NCI-H187 (cell line): ENCODE measurements at places on chromosomes 1 and 21.

DNA sequence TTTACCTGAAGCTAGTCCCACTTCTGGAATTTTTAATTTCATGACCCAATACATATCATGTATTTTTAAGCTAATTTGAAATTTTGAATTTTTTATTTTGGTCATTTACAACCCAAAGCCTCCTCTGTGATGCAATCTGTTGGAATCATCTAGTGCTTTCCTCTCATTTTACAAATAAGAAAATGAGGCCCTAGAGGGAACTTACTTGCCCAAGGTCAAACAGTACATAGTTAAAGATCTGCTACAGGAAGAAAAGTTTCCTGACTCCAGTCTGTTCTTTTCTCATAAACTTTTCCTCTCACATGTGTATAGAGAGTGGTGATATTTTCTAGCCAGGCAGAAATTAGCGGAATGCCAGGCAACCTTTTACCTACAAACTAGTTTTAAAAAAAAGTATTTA, 59.3 kb upstream of the DPT start:
- no peak for DNase-seq

- no peak for DNase-seq
These were observed 78.9 kb downstream of the UBE2U start for GRCh38 chr1:64282351-64282750.

DNA sequence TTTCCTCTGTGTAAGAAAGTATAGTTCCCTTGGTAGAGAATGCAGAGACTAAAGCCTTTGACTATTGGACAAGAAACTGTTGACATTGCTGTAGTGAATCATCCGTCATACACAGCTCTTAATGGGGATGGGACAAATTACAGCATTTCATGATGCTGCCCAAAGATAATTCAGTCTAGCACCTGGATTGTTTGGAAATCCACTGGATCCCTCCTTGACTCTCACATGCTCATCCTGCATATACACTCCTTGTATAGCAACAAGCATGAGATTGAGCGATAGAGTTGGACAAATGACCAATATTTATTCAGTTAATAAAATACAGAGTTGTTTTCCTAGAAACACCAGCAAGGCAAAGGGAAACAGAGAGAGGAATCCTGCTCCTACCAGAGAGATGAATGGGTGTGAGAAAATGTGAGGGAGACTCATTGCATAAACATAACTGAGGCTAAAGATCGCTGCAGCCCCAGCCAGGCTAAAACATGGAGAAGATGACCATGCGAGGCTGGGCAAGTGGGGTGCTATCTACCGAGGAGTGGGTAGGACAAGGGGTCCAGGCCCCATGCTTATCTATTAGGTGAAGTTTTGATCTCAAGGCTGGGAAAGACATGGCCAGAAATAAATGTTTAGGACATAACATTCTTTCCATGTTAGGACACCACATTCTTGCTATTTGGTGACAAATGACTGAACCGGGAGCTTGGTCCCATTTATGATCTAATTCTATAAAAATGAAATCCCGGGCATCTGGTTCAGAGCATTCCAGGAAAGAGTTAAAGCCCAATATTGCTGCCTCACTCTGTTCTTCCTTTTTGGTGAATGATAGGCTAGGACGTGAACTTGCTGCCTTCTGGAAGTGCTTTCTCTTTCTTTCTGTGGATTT, 153.2 kb downstream of the TGFB2 start:
- no peak for DNase-seq

DNA sequence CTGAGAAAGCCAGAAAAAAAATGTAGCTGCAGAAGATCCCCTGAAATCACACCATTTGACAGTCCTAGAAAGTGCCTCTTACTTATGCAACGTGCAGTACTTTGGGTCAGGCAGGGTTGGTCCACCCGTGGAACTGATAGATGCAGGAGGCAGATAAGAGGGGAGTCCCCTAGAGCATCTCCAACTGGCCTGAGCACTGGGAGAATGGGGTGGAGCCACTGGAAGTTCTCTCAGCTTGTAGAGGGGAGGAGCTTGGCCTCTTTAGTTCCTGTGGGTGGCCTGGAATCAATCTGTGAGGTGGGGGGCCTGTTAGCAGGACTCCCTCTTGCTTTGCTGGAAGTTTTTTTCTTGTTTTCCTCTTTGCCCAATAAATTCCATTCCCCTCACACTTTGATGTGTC, 335.7 kb upstream of the NCAM2 start:
- DNase-seq = no peak

- no peak for DNase-seq
These were observed 512.3 kb upstream of the PLXNA2 start for GRCh38 chr1:208756339-208756981.
